SW480 (cell line): ENCODE measurements at places on chromosomes 11 and 22.

DNA sequence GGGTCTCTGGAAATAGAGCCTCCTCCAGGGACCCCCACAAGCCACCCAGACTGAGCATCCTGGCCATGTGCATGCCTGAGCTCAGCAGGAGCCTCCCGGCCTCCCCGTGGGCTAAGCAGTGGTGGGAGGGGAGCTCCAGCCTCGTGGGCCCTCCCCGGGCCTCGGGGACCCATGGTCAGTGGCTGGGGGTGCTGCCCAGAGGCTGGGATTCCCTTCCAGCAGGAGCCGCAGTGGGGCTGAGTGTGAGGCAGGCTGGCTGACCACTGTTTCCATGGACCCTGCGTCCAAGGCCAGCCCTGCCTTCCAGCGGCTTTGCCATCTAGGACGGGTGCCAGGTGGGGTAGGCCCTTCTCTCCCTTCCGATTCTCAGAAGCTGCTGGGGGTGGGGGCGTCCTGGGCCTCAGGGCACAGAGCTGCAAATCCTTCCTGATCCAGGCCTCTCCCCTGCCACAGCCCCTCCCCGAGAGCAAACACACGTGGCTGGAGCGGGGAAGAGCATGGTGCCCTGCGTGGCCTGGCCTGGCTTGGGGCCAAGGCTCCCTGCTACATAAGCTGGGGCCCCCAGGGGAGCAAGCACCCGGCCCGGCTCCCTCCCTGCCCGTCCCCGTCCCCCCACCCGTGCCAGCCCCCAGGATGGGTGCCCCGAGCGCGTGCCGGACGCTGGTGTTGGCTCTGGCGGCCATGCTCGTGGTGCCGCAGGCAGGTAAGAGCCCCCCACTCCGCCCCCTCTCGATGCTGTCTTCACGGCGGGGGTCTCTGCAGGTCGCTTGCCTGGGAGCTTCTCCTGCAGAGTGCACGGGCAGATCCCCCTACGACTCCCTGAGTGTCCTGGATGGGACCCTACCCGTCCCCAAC lies at the start of gene MUC5B:
Gene MUC5B, plus strand, starts transcription at position 576 of the 855 bp plus-strand sequence. Its CDS starts 58 bp downstream, at position 634.
- DNase-seq, result no peak

DNA sequence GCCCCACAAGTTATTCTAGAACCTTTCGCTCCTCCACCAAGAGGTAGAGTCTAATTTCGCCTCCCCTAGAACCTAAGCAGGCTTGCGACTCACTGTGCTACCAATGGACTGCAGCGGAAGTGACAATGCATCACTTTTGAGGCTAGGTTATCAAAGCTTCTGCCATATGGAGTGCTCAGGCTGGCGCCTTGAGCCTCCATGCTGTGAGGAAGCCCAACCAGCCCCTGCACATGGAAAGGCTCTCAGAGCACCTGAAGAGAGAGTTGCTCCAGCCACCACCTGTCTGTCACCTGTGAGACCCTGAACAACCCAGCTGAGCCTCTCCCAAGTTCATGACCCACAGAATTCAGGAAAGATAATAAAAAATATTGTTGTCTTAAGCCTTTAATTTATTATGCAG lies 29.3 kb upstream of the CBX7 start:
- DNase-seq, result no peak

DNA sequence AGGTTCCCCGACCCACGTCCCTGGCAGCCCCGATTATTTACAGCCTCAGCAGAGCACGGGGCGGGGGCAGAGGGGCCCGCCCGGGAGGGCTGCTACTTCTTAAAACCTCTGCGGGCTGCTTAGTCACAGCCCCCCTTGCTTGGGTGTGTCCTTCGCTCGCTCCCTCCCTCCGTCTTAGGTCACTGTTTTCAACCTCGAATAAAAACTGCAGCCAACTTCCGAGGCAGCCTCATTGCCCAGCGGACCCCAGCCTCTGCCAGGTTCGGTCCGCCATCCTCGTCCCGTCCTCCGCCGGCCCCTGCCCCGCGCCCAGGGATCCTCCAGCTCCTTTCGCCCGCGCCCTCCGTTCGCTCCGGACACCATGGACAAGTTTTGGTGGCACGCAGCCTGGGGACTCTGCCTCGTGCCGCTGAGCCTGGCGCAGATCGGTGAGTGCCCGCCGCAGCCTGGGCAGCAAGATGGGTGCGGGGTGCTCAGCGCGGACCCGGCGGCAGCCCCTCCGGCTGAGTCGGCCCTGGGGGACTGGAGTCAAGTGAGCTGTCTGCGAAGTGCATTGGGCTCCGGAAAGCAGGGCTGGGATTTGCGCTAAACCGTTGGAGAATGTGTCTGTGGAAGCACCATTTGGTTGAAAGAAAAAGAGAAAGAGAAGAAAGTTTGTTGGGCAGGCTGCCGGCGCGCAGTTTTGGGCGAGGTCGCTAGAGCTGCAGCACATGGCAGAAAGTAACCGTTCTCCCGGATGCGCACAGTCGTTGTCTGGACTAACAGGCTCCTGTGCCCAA lies at the start of gene CD44:
Gene CD44, plus strand, starts transcription at position 229 of the 779 bp plus-strand sequence. Its CDS starts 133 bp downstream, at position 362.
- DNase-seq, result peak; percentile 73

- no peak for DNase-seq
Observed at GRCh38 chr22:49826603-49827270, 936 bp downstream of the BRD1 start.

- DNase-seq, result peak; percentile 61
Observed at GRCh38 chr11:36452236-36452940, 57.7 kb downstream of the TRAF6 start.

DNA sequence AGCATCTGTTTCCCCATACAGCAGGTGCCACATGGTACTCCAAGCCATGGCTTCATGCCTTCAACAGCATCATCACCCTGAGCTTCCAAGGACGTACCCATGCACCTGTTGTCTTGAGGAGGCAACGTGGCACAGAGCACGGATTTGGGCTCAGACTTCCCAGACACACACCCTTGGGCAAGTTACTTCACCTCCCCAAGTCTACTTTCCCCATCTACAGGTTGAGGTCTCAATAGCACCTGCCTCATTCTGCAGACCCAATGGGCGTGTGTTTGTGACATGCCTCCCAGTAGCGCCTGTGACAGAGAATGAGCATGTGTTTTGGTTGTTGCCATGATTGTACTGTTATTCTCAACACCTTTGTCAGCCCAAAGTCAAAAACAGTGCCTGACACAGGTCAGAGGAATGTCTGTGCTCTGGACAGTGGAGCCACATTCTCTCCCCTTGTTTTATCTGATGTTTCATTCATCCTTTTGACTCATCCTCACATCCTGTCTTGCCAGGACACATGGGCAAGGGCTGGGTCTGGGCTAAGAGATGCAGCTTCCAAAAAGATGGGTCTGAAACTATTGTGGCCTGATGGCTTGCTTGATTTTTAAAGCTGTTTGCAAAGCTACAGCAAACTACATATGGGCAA lies 53.4 kb upstream of the CCND1 start:
- DNase-seq, result peak; percentile 65

- DNase-seq, result peak; percentile 94
Observed at GRCh38 chr11:118705111-118705741, 25.8 kb upstream of the TREH start.

- no peak for DNase-seq
Observed at GRCh38 chr11:63854696-63855095, 15.8 kb downstream of the MARK2 start.

GRCh38 chr11:30282289-30282631 lies 40.6 kb upstream of the ARL14EP start:
- DNase-seq, result no peak

- no peak for DNase-seq
Observed at GRCh38 chr22:42925598-42925997, 68.5 kb upstream of the ARFGAP3 start.

GRCh38 chr11:15569305-15570025 lies 454.7 kb downstream of the INSC start:
- DNase-seq, result no peak
